Cardiac muscle cell (in vitro differentiated cells and primary cell): ENCODE measurements at places on chromosomes 6 and 20.

DNA sequence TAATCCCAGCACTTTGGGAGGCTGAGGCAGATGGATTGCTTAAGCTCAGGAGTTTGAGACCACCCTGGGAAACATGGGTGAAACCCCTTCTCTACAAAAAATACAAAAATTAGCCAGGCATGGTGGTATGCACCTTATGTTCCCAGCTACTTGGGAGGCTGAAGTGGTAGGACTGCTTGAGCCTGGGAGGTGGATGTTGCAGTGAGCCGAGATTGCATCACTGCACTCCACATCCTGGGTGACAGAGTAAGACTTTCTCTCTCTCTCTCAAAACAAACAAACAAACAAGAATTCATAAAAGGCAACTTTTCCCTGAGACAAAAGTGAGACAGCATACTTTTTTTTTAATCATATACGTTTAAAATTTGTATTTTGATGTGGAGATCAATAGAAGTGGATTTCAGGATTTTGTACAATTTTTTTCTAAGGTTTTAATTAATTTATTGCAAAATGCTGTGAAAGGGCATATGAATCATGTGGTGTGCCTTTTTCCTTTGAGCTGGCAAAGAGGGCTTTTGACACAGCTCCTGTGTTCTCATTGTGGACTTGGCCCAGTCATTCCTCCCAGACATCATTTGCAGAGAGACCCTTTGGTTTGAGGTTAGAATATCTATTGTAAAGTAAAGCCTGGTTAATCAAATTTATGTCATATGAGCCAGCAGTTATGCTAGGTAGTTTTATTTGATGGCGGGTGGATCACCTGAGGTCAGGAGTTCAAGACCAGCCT is 77.1 kb downstream of the TULP4 start:
- H3K36me3 ChIP-seq = no peaks in the 10 kb centered on the region
- no peak for DNase-seq
- H3K27ac ChIP-seq = no peak overlapping the region
- H3K4me3 ChIP-seq = no peak overlapping the region

DNA sequence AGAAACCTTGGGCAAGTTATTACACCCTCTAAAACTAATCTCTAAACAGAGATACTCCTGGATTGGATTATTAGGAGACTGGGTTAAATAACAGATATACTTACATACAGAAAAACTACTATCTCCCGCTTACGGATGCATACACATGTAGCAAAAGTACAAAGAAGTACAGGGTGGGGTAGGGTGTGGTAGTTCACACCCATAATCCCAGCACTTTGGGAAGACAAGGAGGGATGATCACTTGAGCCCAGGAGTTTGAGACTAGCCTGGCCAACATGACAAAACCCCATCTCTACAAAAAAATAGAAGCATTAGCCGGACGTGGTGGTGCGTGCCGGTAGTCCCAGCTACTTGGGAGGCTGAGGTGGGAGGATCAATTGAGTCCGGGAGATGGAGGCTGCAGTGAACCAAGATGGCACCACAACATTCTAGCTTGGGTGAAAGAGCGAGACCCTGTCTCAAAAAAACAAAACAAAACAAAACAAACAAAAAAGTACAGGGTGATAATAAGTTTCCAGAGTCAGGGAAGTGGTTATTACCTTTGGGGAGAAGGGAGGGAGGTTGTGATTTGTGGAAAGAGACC is 8.1 kb downstream of the PIM1 start:
- H3K4me3 ChIP-seq = no peak overlapping the region
- H3K36me3 ChIP-seq = peaks cover 18% of the 10 kb centered on the region
- H3K27ac ChIP-seq = no peak overlapping the region
- DNase-seq = no peak
- H3K27me3 ChIP-seq = no peaks in the 10 kb centered on the region

DNA sequence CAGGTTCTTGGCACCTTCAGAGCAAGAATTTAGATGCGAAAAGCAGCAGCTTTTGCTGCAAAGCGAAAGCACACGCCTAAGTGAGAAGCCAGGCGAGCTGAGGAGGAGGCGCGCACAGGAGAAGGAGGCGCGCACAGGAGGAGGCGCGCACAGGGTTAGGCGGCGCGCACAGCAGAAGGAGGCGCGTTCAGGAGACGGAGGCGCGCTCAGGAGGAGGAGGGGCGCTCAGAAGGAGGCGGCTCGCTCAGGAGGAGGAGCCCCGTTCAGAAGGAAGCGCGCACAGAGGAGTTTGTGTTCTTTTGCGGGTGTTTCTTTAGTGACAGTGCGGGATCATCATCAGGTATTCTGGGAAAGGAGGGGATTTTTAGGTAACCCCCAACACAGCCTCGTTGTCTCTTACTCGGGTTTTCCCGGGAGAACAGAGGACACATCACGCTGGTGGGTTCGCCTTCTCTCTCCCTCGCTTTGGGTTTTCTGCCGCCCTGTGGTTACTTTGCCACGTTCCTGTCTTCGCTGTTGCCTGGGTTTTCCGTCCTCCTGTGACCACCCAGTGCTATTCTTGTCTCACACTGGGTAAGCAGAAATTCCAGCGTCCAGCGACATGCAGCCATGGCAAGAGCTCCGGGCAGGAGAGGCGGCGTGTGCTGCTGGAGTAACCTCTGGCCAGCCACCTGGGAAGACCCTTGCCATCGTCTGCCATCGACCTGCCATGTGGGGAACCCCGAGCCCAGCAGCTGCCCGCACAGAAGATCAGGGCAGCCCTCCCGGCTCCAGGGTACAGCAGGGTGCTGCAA is 47.0 kb downstream of the WDR27 start:
- peak overlapping the region; percentile 90 for H3K27ac ChIP-seq
- H3K4me1 ChIP-seq = no peaks in the 10 kb centered on the region
- H3K36me3 ChIP-seq = peaks cover 3% of the 10 kb centered on the region
- DNase-seq = peak; percentile 83
- H3K4me3 ChIP-seq = peak overlapping the region; percentile 33
- no peaks in the 10 kb centered on the region for H3K27me3 ChIP-seq

DNA sequence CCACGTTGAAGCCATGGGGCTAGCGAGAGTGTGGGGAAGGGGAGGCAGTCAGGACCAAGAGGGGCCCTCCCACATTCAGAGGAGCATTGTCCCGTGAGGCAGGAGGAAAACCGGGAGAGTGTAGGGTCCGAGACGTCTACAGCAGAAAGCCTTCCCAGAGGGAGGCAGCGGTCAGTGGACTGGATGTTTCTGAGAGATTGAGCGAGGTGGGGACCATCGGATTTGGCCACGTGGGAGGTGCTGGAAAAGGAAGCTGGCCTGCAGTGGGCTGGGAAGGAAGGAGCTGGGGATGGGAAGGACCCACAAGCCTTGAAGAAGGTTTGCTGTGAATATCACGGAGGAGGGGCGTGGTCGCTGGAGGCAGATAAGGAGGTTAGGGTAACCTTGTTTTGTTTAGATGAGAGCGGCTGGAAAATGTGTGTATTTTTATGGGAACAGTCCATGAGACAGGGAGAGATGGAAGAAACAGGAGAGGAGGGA is 119.0 kb upstream of the RNF24 start:
- no peaks in the 10 kb centered on the region for H3K4me1 ChIP-seq
- H3K27ac ChIP-seq = no peak overlapping the region
- H3K4me3 ChIP-seq = no peak overlapping the region
- no peak for DNase-seq

- no peak overlapping the region for H3K4me3 ChIP-seq
- no peaks in the 10 kb centered on the region for H3K4me1 ChIP-seq
- DNase-seq = peak; percentile 6
- H3K27me3 ChIP-seq = no peaks in the 10 kb centered on the region
Observed at GRCh38 chr6:40672087-40672486, 84.9 kb upstream of the LRFN2 start.

- H3K4me1 ChIP-seq = no peaks in the 10 kb centered on the region
- H3K4me3 ChIP-seq = no peak overlapping the region
- no peaks in the 10 kb centered on the region for H3K27me3 ChIP-seq
- H3K36me3 ChIP-seq = no peaks in the 10 kb centered on the region
Observed at GRCh38 chr20:61303675-61304074, 51.6 kb downstream of the CDH4 start.

GRCh38 chr6:168596344-168596743 is 155.4 kb downstream of the SMOC2 start:
- no peaks in the 10 kb centered on the region for H3K36me3 ChIP-seq
- H3K4me3 ChIP-seq = no peak overlapping the region
- H3K4me1 ChIP-seq = no peaks in the 10 kb centered on the region
- no peak overlapping the region for H3K27ac ChIP-seq

- H3K27me3 ChIP-seq = no peaks in the 10 kb centered on the region
- H3K4me1 ChIP-seq = peaks cover 6% of the 10 kb centered on the region
- no peak overlapping the region for H3K4me3 ChIP-seq
- H3K36me3 ChIP-seq = no peaks in the 10 kb centered on the region
- peak overlapping the region; percentile 71 for H3K27ac ChIP-seq
- no peak for DNase-seq
Observed at GRCh38 chr6:18021166-18021850, 33.9 kb upstream of the KIF13A start.

GRCh38 chr6:6560909-6561308 is 27.6 kb upstream of the LY86 start:
- no peaks in the 10 kb centered on the region for H3K36me3 ChIP-seq
- no peak for DNase-seq
- no peaks in the 10 kb centered on the region for H3K27me3 ChIP-seq
- H3K27ac ChIP-seq = no peak overlapping the region
- no peak overlapping the region for H3K4me3 ChIP-seq
